AG04450 (cell line): ENCODE measurements at places on chromosomes 13 and 19. TPM values are rescaled to one million over a fixed set of nuclear protein-coding genes. Genes with fewer than 3 reads are reported as not detected.

PSG6 gene
- polyA plus RNA-seq: not detected in 2 replicates

KLF1 gene
- not detected in 2 replicates for polyA plus RNA-seq

ZNF530 gene
- 1.3 and 1.5 TPM in 2 replicates for polyA plus RNA-seq

ERICH6B gene
- polyA plus RNA-seq: not detected in 2 replicates

LGALS7B gene
- not detected in 2 replicates for polyA plus RNA-seq

TMEM59L gene
- polyA plus RNA-seq: 0.81 and 1.3 TPM in 2 replicates

ZNF43 gene
- 4.1 and 6.3 TPM in 2 replicates for polyA plus RNA-seq

COL5A3 gene
- polyA plus RNA-seq: 1.6 TPM in 2 replicates

ZNF253 gene
- 2.8 and 4.2 TPM in 2 replicates for polyA plus RNA-seq

PRTN3 gene
- polyA plus RNA-seq: not detected in 2 replicates

CRB3 gene
- not detected in 2 replicates for polyA plus RNA-seq

ZIC2 gene
- not detected in 2 replicates for polyA plus RNA-seq

AMER2 gene
- not detected in 2 replicates for polyA plus RNA-seq

ICAM4 gene
- polyA plus RNA-seq: 2.5 and 3.3 TPM in 2 replicates

CSNK1G2 gene
- polyA plus RNA-seq: 22.9 and 32.0 TPM in 2 replicates

ETV2 gene
- polyA plus RNA-seq: 0.33 and 0.36 TPM in 2 replicates

PTGIR gene
- polyA plus RNA-seq: 2.4 and 4.2 TPM in 2 replicates

GRIN3B gene
- polyA plus RNA-seq: 0.24 and 0.38 TPM in 2 replicates

C19orf67 gene
- polyA plus RNA-seq: not detected in 2 replicates

SHD gene
- not detected in 2 replicates for polyA plus RNA-seq
